Foreskin melanocyte (primary cell): ENCODE measurements at places on chromosomes 7 and 10.
A peak's percentile ranks its signal among the peaks of the same experiment; 100 is the strongest.

- DNase-seq, result no peak
Measured at GRCh38 chr7:49425277-49425818, 348.1 kb upstream of the VWC2 start.

DNA sequence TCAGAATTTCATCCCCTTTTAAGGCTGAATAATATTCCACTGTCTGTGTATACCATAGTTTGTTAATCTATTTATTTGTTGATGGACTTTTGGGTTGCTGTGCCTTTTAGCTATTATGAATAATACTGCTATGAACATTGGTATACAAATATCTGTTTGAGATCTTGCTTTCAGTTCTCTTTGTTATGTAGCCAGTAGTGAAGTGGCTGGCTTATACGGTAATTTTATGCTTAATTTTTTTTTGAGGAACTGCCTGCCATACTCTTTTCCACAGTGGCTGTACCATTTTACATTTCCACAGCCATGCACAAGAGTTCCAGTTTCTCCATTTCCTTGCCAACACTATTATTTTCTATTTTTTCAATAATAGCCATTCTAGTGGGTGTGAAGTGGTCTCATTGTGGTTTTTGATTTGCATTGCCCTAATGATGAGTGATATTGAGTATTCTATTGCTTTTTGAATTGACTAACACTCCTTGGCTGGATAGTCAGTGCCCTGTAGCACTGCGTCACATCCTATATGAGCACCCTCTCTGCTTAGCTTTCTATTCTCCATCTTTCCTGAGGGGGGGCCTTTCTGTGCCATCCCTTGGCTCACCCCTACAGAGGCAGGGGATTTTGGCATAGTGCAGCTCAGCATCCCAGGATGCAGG, 29.4 kb upstream of the RAPGEF5 start:
- DNase-seq, result no peak

GRCh38 chr7:117479225-117480054, at the start of gene CFTR:
CFTR (plus strand) TSS chr7:117480025; CDS start chr7:117480095, 70 bp downstream.
- DNase-seq, result no peak

GRCh38 chr7:102147008-102147407, 139.7 kb upstream of the SH2B2 start:
- DNase-seq, result no peak

DNA sequence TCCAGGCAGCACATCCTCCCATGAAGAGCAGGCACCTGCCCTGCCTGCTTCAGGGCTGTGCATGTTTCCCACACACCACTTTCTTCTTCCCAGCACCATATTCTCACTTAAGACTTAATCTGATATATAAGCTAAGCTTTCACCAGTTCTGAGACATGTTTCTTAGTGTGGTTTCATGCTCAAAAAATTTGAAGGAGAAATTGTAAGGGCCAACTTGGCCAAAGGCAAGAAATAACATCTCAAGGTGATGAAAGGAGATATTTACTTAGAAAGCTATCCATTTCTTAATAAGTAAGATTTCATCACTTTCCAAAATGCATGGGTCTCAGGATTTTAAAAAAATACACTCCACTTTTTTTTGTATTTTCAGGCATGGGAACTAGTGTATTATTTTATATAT, 468.1 kb upstream of the AKR1E2 start:
- DNase-seq, result no peak

DNA sequence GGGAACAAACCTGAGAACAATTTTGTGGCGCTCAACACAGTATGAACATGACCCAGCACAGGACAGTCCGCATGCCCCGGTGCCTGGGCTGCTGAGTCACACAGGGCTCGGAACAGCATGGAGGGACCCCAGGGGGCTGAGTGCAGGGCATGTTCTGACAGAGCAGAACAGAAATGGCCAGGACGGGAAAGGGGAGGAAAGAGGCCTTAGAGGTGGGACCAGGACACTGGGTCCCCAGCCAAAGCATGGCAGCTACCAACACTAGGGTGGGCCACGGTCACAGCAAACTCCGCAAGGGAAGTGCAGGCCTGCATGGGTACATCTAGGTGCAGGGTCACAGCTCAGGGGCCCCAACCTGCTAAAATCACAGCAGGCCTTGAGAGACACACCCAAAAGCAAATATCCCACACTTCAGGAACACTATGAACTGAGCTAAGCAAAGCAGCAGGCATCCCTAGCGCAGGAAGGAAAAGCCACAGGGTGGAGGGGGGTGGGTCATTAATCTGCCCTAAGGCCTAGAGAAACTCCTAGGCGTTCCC, 5.6 kb downstream of the IMPDH1 start:
- DNase-seq, result no peak

- DNase-seq, result peak; percentile 39
Measured at GRCh38 chr10:35127289-35127891, 744 bp downstream of the CREM start.

- DNase-seq, result no peak
Measured at GRCh38 chr10:94533027-94533426, 12.6 kb upstream of the HELLS start.

DNA sequence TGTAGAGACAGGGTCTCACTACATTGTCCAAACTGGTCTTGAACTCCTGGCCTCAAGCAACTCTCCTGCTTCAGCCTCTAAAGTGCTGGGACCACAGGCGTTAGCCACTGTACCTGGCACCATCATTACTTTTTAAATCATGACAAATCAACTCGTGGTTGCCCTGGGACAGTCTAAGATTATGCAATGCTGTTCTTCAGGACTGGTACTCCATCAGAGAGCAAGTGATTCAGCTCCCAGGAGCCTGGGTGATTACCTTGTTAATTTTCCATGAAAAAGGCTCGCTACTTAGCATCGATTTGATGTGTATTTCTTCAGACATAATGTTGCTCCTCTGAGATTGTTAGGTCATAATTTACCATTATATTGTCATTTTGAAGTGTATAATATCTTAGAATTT, 158.9 kb upstream of the STEAP4 start:
- DNase-seq, result no peak

- DNase-seq, result no peak
Measured at GRCh38 chr7:112108981-112109380, 97.2 kb downstream of the DOCK4 start.

GRCh38 chr10:130194194-130194990, 58.2 kb downstream of the GLRX3 start:
- DNase-seq, result no peak

GRCh38 chr7:126533715-126534114, 719.0 kb downstream of the GRM8 start:
- no peak for DNase-seq

- DNase-seq, result no peak
Measured at GRCh38 chr7:50088463-50089129, 4.5 kb downstream of the ZPBP start.
